Astrocyte of the spinal cord (primary cell): ENCODE measurements at places on chromosomes 7 and 10.

DNA sequence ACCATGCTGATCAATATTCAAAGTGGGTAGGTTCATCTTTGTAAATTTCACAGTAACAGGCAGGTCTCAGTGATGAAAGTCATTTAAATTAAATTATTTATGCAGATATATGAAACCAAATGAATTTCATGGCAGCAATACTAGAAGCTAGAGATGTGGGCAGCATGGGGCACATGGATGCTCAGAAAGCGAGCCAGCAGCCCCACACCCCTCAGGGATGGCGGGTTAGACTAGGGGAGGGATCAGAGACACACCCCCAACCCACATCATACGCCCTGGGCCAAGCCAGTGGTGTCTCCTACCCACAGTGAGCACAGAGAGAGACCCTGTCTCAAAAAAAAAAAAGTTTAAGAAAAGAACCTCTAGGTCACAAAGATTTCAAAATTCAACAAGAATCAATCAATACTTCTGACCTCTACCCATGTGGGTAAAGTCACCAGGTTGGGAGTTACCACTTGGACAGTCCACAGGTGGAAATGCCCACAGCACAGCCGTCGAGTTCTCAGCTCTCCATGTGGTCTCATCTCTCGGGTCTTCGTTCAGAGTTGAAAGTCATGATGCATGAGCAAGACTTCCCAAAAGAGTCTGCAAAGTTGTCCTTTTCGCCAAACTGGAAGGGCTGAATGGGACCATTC is 79.3 kb upstream of the PPP2R2D start:
- no peak for DNase-seq

- no peak for DNase-seq
Observed at GRCh38 chr10:132043861-132044695, 21.7 kb upstream of the JAKMIP3 start.

DNA sequence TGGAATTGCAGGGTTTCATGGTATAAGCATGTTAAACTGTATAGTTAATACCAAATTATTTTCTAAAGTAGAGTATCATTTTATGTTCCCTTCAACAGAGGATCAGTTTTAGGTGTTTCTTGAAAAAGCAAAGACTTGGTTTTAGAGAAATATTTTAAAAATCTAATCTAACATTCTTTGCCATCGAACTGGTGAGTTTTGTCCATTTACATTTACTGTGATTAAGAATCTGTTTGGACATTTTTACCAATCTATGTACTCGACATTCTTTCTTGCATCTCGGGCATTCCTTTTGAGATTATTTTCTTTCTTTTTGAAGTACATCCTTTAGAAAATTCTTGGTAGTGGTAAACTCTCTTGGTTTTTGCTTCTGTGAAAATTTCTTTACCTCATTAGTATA is 114.7 kb upstream of the FAM133B start:
- no peak for DNase-seq

- peak; percentile 75 for DNase-seq
Observed at GRCh38 chr7:16711730-16712129, 41.8 kb upstream of the TSPAN13 start.

- no peak for DNase-seq
Observed at GRCh38 chr10:131722525-131723264, 178.1 kb upstream of the PPP2R2D start.

DNA sequence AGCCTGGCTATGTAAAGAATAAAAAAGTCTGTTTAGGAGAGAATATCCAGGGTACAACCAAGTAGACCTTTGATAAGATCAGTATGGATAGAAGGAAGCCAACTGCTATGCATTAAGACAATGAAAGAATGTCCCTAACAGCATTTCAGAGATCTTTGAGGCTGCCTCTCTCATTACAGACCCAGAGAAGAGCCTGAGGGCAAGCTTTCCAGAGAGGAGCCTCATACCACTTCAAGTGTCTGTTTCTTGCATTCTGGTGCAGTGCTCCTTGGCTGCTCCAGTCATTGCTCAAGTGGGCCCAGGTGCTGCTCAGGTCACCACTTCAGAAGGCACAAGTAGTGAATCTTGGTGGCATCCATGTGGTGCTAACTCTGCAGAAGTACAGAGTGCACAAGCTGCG is 514.0 kb downstream of the PLXDC2 start:
- no peak for DNase-seq

DNA sequence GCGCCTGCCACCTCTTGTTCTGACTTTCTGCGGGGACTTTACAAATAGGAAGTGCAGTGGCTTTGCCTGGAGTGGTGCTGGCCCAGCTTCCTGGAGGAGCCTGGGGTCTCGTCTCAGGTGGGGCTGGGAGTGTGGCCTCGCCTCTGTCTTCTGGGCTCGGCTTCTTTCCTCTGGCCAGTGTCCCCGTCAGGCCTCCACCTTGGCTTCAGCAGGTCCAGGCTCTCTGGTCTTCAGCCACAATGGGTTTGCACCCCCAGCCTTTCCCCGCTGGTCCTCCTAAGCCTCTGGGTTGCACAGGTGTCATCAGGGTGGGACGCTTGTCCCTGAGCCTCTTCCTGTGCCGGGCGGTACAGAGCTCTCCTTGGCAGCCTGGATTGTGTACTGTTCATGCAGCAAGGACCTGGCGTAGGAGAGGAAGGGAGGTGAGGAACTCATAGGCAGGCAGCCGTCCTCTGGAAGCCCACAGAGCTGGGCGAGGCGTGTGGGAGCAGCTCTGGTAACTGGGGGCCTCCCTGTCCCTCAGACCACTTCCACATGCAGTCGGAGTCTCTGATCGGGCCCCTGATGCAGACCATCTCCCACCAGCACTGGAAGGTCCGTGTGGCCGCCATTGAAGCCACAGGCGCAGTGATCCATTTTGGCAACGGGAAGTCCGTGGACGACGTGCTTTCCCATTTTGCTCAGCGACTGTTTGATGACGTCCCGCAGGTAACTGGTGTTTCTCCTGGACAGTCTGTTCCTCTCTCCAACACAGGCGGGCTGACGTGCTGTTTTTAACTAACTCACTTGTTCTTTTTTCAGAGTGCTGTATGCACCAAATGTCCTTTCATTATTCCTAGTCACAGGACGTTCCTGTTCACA is 2.3 kb upstream of the PRKAR1B start:
- no peak for DNase-seq

DNA sequence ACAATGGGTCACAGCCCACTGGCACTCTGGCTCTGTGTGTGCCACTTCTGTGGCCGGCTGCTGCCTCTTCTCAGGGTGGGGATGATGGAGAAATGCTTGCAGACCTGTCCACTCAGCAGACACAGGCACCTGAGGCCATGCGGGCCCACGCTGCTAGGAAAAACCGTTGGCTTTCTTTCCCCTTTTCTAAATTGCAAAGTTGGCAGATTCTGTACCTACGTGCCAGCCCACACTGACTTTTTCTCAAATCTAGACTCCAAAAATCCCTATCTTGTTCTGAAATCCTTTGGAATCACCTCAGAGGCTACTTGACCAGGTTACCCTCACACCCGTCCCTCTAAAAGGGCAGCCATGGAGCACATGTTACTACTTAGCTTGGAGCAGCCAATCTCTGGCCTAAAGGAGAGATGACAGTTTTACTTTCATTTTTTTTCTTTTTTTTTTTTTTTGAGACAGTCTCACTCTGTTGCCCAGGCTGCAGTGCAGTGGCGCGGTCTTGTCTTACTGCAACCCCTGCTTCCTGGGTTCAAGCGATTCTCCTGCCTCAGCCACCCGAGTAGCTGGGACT is 99.4 kb downstream of the RNF216 start:
- DNase-seq, result no peak

GRCh38 chr10:14553448-14553847 is 221.2 kb downstream of the FAM107B start:
- DNase-seq, result peak; percentile 52

- DNase-seq, result no peak
Observed at GRCh38 chr7:52777051-52777822, 258.2 kb upstream of the POM121L12 start.

GRCh38 chr7:95035295-95035694 is 127.9 kb downstream of the PPP1R9A start:
- DNase-seq, result no peak

GRCh38 chr7:104382616-104383015 is 54.2 kb downstream of the LHFPL3 start:
- no peak for DNase-seq

GRCh38 chr10:122474131-122474818 is 12.9 kb downstream of the HTRA1 start:
- no peak for DNase-seq

GRCh38 chr7:158847451-158847866 is 8.9 kb upstream of the DYNC2I1 start:
- DNase-seq, result no peak

DNA sequence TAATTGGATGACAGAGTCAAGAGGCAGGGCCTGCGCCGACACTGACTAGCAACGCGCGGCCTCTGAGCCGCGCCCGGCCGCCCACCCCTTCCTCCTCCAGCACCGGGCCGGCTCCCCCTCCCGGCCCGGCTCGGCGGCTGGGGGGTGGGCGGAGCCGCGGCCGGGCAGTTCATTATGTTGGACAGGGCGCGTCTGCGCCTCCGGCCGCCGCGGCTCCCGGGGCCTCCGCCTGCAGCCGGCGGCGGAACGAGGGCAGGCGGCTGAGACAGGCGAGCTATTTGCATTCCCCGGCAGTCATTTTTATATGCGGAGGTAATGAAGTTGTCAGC is 106.7 kb downstream of the SNX10 start:
- peak; percentile 13 for DNase-seq

DNA sequence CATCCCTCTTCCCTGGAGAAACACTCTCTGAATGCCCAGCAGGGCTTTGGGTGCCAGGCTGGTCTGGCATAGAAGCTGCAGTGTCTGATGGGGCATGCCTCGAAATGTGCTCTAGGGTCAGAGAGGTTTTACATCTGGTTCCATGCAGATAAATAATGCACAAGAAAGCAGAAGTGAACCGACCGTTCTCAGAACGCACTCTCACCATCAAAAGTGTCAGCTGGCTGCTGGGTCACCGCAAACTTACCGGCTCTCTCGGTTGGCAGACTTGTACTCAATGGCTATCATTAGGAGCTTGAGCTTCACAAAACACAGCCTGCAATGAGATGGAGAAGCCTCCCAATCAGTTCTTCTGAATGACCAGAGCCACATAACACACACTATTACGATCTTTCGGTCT is 610.0 kb downstream of the KCNMA1 start:
- DNase-seq, result no peak

- peak; percentile 38 for DNase-seq
Observed at GRCh38 chr7:88291398-88292173, 15.1 kb downstream of the STEAP4 start.

- peak; percentile 21 for DNase-seq
Observed at GRCh38 chr10:59055045-59055444, 121.4 kb upstream of the PHYHIPL start.

DNA sequence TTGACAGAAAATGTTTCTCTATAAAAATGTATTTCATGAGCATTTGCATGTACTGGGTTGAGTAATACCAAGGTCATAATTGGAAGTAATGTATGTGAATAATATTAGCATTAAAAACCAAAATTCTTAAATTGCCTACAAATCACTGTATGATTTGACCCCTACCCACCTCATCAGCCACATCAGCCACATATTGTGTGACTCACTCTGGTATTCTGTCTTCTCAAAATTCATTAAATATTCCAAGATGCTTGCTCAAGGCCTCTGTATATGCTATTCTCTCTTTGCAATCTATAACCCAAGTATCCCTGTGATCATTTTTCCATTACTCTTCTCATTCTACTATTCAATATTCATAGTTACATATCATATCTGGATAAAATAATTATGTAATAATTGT is 21.4 kb downstream of the POT1 start:
- DNase-seq, result peak; percentile 30

DNA sequence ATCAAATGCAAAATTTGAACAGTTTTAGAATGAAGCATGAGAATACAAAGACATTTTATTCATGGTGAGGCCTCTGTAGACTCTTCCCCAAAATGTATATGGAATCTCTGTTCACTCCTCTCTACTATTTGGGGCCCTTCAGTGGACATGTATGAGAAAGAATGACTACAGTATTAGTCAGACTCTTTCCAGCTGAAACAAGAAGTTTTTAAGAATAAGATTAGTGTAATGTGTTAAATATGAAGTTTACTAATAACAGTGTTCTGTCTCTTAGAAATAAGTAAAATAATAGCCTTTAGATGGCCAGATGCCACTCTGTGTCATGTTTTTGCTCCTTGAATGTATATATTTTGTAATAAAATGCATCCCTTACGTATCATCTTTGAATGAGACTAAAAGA is 585.6 kb downstream of the SUGCT start:
- DNase-seq, result no peak

DNA sequence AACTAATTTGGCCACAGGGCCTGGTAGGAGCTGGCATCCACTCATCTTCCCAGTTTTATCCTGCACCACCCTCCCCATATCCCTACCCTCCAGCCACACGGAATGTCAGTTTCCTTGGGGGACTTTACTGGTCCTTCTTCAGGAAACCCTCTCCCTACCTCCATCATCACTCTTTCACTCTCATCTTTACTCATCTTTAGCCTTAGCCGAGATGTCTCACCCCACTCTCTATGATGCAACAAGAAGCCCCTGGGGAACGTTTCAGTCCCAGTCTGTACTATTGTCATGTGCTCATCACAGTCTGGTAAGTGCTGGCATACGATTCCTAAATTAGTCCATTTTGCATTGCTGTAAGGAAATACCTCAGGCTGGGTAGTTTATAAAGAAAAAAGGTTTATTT is 34.9 kb upstream of the TMEM248 start:
- no peak for DNase-seq

- peak; percentile 79 for DNase-seq
Observed at GRCh38 chr10:75547391-75548298, 116.2 kb downstream of the LRMDA start.
